ENCODE measurements at places on chromosomes 1 and 21.

- peak; percentile 96 for DNase-seq
Measured at GRCh38 chr1:65174585-65174984, 26.6 kb downstream of the AK4 start.

- no peak for DNase-seq
Measured at GRCh38 chr1:115670476-115671175, 28.9 kb downstream of the VANGL1 start.

GRCh38 chr1:27342391-27342777 lies 562 bp downstream of the SYTL1 start:
- no peak for DNase-seq

GRCh38 chr1:231976231-231976630 lies 349.6 kb downstream of the DISC1 start:
- no peak for DNase-seq

DNA sequence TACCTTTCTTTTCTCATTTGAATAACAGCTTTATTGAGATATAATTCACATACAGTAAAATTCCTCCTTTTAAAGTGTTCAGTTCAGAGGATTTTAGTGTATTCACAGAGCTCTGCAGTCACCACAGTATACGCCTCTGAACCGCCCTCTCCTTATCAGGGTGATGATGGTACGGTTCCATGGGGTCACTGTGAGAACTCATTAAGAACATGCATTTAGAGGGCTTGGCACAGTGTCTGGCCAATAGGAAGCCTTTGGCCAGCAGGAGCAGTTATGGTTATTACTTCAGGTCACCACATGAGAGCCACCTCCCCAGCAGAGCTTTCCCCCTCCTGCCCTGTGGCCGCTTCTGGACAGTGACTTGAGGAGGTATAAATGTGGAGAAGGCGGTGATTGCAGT lies 27.3 kb downstream of the KCNQ4 start:
- no peak for DNase-seq

GRCh38 chr1:119884711-119885110 lies 11.6 kb downstream of the ADAM30 start:
- peak; percentile 68 for DNase-seq

DNA sequence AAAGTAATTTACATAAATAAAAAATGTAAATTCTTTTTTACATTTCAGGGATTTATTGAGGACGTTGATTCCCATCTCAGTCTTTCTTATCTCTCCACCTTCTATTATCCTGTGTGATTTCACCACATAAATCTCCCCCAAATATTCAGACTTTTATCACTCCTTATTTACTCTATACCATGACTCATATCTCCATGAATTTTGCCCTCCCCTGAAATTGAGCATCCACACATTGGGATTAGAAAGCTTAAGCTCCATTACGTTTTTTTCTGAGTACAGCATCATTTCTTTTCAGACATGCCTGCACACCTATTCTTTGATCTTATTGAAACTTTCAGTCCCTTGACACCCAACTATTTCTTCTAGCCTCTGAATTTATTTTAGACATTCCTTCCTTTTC lies 111.2 kb downstream of the IFI44 start:
- peak; percentile 12 for DNase-seq

DNA sequence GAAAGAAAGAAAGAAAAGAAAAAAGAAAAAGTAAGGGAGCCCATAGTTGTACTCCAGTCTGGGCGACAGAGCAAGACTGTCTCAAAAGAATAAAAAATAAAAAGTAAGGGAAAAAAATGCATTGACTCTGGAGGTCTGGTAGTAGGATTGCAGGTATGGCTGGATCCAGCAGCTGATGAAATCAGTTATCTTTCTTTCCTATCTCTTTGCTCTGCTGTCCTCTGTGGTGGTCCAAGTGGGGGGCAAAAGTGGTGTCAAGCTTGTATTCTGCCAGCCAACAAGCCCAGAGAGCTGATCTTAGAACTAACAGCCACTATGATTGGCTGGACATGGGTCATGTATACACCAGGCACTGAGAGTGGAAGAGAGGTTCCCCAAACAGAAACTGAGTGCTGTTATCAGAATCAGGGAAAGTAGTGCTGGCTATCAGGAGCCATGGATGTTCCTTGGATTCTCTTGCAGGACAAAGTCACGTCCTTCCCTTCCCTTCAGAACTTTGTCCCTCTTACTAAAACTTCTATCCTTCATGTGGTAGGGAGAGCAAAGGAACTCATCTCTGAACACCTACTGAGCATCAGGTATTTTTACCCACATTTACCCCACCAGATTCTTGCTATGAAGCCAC lies 3.5 kb upstream of the FBLIM1 start:
- no peak for DNase-seq

Data from GM23248 (cell line).